ENCODE measurements at places on chromosomes 2 and 18.
A peak's percentile ranks its signal among the peaks of the same experiment; 100 is the strongest.

- no peak for DNase-seq
Measured at GRCh38 chr2:82124629-82125028, 1820.1 kb upstream of the LRRTM1 start.

- DNase-seq, result peak; percentile 69
Measured at GRCh38 chr2:23404426-23404825, 19.4 kb downstream of the KLHL29 start.

GRCh38 chr2:176753205-176753604, 459.4 kb upstream of the HNRNPA3 start:
- no peak for DNase-seq

DNA sequence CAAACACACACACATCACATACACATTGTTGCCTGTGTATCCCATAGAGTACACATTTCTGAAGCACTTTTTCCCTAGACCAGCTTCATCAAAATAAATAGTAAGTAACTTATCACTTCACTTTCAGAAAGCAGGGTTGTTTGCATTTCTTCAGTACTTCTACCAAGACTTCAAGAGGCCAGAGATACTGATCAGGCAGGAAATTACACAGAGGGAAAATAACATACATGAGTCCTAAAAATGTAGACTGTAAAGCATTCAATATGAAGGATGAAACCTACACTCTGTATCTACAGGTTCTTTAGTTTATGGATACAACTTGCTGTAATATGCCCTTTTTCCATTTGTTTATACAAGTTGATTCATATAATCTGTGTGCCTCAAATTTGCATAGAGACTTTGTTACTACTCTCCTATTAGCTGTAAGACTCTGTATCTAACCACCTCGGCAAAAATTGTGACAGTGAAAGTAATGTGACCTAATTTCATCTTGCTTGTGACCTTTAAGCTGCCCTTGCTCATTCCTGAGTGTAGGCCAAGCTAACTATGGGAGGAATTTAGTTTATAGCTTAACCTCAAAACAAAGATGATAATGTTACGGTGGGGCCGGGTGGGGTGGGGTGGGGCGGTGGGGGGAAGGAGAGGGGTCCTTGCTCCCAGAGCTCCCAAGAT, 228.9 kb upstream of the SPOPL start:
- no peak for DNase-seq

DNA sequence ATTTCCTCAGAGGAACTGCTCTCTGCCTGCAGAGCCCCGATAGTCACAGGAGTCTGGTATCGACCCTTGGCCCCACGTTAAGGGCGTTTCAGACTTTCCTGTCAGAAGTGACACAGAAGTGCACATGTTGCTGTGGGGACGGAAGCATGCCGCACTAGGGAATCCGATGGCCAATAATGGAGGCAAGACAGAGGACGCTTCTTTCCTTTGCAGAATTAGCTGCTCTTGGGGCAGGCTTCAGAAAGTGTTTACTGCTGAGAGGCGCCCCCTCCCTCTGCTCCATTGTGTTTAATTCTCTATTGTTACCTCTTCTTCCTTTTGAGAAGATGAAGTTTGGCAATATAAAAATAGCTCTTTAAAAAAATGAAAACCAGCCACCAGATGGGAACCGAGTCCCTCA, 118.6 kb upstream of the EML6 start:
- DNase-seq, result no peak

- DNase-seq, result no peak
Measured at GRCh38 chr2:162821176-162821575, 17.4 kb downstream of the KCNH7 start.
